ENCODE measurements at places on chromosomes 11 and 22.

DNA sequence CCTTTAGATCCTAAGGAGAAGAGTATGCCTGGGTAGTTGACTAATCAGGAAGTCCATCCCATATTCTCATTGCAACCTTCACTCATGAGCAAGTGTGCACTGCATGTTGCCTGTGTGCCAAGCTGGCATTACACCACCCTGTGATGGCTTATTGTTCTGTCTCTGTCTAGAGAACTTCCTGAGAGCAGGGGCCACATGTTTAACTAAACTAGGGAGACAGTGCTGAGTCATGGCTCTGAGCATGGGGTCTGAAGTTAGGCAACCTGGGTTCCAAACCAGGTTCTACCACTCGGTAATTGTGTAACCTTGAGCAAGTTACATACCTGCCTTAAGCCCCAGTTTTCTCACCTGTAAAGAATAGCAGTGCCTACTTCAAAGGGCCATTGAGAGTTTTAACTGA lies 39.6 kb downstream of the CSNK2A3 start:
- DNase-seq: peak; percentile 50

DNA sequence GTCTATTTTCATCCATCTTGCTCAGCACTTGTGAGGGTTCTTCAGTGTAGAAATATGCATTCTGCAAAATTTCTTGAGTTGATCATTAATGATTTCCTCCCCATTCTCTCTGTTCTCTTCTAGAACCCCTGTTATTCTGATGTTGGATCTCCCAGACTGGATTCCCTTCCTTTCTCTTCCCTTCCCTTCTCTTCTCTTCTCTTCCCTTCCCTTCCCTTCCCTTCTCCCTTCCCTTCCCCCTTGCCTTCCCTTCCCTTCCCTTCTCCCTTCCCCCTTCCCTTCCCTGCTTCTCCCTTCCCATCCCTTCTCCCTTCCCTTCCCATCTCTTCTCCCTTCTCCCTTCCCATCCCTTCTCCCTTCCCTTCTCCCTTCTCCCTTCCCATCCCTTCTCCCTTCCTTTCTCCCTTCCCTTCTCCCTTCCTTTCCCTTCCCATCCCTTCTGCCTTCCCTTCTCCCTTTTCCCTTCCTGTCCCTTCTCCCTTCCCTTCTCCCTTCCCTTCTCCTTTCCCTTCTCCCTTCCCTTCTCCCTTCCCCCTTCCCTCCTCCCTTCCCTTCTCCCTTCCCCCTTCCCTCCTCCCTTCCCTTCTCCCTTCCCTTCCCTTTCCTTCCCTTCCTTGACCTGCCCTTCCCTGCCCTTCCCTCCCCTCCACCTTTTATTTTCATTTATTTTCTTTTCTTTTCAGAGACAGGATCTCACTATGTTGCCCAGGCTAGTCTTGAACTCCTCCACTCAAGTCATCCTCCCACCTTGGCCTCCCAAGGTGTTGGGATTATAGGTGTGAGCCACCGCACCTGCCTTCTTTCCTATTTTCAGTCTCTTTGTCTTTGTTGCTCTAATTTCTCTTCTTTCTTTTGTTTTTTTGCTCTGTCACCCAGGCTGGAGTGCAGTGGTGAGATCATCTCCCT lies 24.9 kb upstream of the RBFOX2 start:
- DNase-seq: no peak

DNA sequence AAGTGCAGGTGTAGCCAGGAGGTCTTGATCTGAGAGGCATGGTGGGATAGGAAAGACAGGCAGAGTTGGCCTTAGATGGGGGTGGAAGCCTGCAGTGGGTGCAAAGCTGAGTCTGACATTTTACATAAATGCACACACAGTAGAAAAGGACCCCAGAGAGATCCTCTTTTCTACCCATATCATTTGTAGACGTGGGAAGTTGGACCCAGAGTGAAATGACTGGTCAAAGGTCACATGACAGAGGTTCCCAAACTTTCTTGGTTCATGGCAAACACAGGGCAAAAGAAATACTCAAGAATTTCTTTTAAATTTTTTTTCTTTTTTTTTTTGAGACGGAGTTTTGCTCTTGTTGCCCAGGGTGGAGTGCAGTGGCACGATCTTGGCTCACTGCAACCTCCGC lies 6.2 kb upstream of the FOXRED2 start:
- DNase-seq: no peak

DNA sequence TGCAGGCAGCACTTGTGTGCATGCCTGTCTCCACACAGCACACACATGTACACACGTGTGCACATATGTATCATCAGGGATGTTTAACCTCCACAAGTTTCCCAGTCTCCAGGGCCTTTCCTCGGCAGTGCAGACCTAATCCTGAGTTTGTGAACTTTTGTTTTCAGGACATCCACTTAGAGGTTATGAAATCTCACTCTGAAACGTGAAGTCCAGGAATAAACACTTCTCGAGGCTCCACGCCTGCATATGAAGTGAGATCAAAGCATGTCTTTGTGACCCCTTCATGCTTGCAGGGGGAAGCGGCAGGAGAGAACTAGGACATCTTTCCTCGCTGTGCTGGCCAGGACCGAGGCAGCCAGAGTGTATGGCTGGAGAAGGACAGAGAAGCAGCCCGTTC lies 3.1 kb downstream of the SHISAL1 start:
- DNase-seq: no peak

DNA sequence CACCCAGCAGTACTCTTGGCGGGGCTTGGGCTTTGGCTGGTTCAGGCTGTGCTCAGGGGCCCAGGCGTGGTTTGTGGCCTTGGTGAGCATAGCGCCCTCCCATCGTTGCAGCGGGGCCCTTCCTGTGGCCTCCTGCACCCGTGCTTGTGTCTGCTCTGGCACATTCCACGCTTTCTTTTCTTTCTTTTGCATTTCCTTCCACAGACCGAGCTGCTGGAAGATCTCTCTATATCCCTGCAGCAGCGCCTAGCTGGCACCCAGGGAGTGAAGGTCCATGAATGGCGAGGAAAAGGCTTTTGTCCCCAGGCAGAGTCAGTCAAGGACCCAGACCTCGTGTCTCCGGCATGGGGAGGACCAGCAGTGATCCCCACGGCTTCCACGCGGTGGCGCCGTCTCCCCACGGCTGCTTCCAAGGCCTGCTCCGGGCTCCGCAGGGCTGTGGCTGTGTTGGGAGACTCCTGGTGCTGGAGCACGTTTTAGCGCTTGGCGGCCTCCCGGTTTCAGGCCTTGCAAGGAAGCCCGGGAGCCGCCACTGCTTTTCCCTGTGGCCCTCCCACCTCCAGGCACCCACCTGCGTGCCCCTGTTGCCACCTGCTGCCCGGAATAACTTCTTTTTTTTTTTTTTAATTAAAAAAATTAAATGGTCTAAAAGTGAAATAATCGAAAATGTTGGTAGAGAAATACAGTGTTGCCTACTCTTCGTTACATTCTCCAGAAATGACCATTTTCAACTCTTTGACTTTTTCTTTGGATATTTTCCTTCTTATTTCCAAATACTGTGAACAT lies 28.5 kb downstream of the GLB1L2 start:
- peak; percentile 67 for DNase-seq

DNA sequence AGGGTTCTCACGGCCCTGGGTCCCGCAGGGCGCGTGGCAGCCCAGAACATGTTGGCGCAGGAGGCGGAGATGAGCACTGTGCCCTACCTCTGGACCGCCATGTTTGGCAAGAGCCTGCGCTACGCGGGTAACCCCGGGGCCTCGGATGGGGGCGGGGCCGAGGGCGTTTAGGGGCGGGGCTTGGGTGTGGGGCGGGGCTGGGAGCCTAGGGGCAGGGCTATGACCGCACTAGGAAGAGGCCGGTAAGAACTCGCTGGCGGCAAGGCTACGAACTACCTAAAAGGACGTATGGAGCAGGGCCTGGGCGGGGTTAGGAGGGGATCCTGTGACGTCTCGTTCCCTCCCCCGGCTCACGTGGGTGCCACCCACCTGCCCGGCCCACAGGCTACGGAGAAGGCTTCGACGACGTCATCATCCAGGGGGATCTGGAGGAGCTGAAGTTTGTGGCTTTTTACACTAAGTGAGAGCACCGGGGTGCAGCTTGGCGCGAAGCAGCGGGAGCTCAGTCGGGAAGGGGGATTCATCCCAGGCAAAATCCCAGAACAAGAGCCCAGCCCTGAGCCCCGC lies 2.8 kb upstream of the LZTR1 start:
- DNase-seq: peak; percentile 61

DNA sequence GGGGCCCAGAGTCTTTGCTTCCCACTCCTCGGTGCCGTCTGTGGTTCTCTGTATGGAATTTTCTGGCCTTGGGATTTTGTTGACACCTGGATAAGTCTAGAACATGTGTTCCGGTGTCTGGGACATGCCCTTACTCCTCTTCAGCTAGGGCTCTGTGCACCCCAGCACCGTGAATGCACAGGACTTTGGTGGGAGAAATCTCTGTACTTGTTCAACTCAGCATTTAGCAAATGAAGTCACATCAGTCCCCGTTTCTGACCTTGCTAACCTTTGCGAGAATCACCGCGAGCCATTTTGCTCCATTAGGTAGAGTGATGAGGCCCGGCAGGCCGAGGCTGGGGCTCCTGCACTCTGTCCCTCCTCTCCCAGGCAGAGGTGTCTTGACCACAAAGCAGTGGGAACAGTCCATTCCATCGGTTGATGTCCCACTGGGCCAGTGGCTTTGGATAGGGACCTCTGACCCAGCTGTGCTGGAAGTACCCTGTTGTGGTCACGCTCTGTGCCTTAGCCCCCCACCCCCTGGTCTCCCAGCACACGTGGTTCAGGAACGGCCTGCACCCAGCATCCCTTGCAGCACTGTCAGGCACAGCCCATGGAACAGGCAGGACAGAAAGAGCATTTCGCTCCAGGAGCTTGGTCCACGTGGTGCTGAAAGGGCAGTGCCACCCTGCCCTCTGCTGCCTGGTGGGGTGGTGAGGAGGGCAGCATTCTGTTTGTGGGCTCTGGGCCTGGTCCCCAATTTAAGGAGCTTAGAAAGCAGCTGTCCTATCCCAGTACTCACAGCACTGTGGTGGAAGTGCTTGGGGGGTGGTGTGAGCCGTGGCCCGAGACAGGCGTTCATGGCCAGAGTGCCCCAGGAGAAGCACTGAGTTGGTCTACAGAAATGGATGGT lies 73.4 kb downstream of the MED15 start:
- DNase-seq: no peak

GRCh38 chr22:22720724-22721261 lies 76.4 kb downstream of the GGTLC2 start:
- peak; percentile 98 for DNase-seq

GRCh38 chr11:13269775-13270174 lies 7.8 kb upstream of the BMAL1 start:
- DNase-seq: no peak

GRCh38 chr22:21104126-21104691 lies 58.5 kb downstream of the LRRC74B start:
- DNase-seq: no peak

DNA sequence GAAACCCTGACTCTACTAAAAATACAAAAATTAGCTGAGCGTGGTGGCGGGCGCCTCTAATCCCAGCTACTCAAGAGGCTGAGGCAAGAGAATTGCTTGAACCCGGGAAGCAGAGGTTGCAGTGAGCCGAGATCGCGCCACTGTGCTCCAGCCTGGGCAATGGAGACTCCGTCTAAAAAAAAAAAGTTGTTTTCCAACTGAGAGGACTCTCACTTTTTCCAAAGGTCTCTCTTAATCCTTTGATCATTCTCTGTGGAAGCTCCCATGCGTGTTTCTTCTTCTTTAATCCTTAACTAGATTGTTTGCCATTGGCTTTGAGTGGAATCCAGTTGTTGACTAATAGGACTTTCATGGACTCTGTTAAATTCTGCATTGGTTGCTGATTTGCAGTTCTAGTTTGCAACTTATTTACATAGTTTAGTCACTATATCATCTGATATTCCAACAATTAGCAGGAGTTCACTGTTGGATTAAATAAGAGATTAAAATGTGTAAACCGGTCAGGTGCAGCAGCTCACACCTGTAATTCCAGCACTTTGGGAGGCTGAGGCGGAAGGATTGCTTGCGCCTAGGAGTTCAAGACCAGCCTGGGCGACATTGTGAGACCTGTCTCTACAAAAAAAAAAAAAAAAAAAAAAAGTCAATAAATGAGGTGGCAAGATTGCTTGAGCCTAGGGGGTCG lies 79.7 kb downstream of the C22orf31 start:
- DNase-seq: no peak

DNA sequence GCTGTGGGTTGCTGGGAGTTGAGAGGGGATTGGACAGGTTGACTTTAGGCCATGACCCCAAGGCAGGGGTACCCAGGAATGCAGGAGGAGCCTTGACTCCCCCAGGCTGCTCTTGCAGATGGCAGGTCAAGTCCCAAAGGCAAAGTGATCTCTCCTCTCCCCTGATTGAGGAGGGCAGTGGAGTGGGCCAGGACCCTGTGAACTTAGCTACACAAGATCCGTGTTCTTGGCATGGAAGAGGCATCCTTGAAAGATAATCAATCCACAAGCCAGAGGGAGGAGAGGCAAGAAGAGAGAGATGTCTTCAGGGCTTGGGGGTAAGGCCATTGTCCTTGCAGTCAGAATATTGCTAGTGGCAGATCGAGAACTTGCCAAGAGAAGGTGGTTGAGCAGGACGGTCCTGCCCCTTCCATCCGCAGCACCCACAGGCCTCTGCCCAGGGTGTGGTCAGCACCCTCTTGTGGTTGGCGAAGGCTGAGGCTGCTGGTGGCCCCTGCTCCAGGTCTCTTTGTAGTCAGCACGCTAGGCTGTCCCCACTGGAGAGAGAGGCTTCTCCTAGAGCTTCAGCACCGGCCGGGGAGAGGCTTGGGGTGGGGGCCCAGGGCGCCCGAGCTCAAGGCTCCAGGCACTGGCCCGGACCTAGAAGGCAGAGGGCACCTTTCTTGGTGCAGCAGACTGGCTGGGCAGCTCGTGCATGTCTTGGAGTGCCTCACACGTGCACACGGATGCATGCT lies 45.4 kb downstream of the KCNC1 start:
- no peak for DNase-seq

Data from suppressor macrophage treated with lipopolysaccharide for 4 hours (primary cell).